ENCODE measurements at places on chromosomes 11 and 22.

- no peak for DNase-seq
Observed at GRCh38 chr11:105767931-105768330, 158.1 kb downstream of the GRIA4 start.

GRCh38 chr11:93501856-93502255 is 41.3 kb downstream of the SMCO4 start:
- no peak for DNase-seq

DNA sequence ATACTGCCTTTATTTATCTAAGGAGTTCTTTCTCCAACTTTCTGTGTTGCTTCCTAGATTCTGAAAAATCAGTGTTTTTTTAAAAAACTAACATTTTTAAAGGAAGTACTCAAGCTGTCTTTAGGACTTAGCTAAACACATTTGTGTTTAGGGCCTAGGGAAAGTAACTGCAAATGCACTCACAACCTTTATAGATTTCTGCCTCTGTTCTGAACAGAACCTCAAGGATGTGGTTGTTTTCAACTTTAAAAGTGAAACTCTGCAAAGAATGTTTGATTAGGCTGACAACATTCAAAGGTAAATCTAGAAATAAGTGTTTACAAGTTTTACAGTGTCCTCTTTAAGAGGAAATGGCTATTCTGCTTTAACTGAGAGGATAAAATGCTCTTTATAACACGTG is 55.4 kb upstream of the CNTN5 start:
- no peak for DNase-seq

DNA sequence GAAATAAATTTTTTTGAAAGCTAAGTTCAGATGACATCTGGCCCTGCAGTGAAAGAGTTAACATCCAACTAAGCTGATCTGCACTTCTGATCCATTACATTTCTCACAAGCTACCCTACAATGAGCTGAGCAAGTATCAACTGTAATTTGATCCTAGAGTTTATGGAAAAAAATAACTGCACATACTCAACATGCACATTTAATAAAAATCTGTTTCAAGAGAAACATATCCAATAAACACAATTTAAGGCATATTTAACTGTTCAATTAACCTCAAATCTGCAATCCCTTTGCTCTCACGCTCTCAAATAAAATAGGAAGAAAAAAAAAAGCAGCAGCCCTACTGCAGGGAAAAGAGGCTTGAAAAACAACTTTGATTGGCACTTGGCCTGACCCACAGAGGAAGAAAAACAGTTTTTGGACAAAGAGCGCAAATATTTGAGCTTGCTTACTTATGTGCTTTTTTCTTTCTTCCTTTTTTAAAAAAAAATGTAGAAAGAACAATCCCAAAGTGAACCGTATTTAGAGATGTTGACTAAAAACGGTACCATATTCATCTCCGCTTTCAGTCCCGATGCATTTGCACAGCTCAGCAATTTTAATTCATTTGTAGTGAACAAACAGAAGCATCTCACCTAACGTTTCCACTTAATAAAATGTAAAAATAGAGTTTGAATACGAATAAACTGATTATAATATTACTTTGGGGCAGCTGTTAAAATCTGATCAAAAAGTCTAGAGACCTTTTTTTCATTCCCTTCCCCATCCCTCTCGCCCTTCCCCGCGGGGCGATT is 1.6 kb downstream of the SESN3 start:
- peak; percentile 28 for DNase-seq

DNA sequence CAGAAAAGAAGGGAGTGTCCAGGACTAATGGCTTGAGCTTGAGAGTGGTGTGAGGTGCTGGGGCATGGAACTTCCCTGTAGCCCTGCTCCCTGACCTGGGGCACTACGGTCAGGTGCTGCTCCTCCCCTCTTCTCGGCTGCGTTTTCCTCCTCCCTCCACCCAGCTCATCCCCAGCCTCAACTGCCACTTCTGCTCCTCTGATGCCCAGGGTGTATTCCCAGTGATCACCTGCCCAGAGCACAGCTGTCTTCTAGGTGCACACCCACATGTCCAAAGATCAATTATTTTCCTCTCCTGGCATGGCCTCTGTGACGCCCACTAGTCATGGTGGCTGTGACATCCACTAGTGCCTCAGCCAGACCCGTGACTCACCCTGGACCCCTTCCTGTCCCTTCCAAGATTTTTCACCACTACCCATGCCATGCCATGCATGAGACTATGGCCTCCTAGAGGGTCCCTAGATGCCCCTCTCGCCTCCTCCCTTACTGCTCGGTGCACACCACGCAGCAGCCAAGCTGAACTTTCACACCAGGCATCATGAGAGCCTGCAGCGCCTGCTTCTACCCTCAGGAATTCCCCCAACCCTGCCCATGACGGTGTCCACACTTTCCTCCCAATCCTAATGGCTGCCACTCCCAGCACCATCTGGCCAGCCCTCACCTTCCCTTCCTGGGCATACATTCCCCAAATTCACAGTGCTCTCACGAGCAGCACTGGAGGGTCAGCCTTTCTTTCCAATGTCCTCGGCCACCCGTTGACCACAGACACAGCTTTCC is 1.9 kb downstream of the P2RX6 start:
- no peak for DNase-seq

DNA sequence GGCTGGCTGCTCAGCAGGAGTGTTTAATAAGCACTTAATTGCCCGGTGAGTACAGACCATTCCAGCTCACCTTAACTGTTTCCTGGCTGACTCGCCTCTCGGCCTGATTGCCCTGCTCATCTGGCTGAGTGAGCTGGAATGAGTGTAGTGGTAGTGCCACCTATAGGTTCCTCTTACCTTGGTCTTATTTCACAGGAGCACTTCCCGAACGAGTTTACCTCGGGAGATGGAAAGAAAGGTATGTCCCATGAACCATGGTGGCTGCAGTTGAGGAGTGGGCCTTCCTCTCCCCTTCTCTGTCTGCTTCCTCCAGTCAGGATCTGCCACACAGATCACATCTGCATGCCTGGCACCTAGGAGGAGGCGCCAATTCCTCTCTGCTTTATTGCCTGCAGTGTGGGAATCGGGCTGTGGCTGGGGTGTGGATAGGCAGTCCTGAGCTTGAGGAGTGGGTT is 26.7 kb downstream of the UPB1 start:
- peak; percentile 91 for DNase-seq

DNA sequence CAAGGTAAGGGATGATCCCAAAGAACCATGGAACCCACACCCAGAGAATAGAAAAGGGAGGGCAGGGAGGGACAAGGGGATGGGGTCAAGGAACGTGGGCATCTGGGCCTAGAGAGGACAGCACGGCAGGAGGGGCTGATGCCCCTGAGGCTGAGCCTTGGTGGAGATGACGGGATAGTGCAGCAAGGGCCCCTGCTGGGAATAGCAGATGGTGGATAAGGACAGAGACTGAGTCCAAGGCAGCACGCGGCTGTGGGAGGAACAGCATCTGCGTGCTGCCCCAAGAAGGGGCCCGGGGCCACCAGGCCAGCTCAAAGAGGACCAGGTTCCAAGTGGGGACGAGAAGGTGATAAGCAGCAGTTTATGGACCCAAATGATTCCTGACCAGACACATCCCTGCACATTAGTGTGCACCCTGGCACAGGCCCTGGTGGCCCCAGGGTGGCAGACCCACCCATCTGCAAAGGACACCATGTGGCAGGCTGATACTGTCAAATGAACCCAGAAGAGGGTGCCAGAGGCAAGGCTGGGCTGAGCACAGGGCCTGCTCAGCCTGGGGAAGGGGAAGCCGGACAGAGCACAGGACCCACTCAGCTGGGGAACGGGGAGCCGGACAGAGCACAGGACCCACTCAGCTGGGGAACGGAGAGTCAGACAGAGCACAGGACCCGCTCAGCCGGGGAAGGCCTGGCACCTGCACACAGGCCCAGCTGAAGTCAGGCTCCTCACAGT is 12.8 kb upstream of the TESMIN start:
- DNase-seq = no peak

- DNase-seq = peak; percentile 69
Observed at GRCh38 chr11:11010624-11011127, 152.8 kb upstream of the ZBED5 start.

- no peak for DNase-seq
Observed at GRCh38 chr11:5324197-5324596, at the start of gene OR51B2. Gene OR51B2, minus strand, starts transcription at chr11:5324297. Its CDS starts 0 bp downstream, at chr11:5324297.

DNA sequence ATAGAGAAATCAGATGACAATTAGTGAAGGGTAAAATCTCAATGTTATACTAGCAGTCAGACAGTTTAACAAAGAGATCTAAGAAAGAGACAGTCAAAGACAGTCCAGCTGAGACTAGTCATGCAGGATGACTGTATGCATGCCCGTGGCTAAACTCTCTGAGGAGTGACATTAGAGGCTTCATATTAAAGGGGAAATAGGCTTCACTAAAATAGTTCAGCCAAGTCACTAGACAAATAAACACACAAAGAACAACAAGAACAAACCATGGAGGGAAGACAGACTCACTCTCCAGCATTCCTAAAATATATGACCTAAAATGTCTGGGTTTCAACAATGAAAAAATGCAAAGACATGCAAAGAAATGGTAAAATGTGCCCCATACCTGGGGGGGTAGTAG is 18.6 kb upstream of the APLNR start:
- DNase-seq = no peak

DNA sequence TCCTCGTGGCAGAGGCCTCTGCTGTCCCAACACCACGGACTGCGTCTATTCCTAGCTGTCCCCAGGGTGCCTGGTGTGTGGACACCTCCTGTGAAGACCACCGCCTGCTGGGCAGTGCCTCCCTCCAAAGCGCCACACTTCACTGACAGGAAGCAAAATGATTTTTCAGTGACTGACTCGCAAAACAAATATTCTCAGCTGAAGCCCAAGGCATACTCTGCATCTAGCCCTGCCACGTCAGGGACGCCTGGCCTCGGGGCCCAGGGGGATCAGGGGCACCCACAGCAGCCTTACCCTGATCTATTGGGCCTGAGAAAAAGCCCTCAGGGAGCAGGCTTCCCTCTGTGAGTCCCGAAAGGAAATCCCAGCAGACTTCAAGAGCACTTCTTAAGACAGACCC is 2.2 kb downstream of the BRD1 start:
- DNase-seq = no peak

DNA sequence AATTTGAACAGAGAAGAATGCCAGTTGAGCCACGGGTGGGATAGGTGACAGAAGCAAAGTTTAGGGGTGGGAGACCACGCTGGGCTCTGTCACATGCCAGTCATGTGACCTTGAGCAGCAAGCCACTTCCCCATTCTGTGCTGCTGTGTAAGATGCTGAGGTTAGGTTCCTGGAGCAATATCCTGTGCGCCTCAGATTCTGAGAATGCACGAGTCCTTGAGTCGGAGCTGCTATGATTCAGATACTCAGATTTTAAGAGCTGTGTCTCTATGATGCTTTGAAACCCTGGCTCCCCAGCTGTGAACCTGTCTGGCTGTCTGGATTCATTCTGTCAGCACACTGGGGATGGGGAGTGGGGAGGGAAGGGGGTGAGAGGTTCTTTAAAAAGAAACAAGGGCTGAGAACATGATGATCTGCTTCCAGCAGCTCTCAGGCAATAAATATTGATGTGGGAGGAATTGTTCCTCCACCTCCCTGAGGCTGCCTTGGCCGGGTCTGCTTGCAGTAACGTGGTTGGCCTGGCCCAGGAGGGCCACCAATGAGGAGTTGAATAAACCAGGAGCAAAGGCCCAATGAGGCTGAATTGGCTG is 24.0 kb downstream of the SLCO2B1 start:
- no peak for DNase-seq

DNA sequence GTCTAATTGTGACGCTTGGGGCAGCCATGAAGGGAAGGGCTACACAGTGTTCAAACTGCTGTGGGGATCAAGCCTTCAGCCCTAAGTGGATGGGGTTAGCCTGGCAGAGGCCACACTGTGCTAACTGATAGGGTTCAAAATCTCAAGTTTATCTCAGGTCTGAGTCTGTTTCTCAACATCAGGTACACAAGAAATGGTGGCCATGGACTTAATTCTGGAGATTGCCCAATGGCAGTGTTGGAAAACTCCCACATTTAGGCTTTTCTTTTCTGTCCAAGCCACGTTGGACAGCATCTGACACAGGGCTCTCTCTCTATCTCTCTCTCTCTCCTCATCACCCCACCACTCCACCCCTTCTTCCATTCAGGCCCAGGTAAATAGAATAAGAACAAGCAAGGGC is 10.9 kb upstream of the DGAT2 start:
- DNase-seq = no peak

GRCh38 chr11:19978668-19979518 is 181.4 kb downstream of the DBX1 start:
- DNase-seq = no peak

- DNase-seq = no peak
Observed at GRCh38 chr11:61975638-61976419, 8.4 kb upstream of the FTH1 start.

DNA sequence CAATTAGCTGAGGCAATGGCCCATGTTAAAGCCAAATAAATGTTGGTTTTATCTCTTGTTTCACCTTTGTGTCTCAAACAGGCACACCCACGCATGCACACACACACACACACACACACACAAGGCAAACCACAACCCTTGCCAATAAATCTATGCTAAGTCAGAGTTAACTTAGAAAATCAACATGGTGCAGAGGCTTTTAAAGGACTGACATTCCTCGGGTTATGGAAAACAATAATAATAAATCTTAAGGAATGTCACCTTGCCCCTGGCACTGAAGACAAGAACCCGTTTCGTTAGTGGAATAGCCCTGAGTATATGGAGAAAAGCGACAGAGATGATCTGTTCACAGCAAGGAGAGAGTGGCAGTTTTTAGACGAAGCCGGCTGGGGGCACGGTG is 326.3 kb downstream of the NTM start:
- no peak for DNase-seq

- DNase-seq = no peak
Observed at GRCh38 chr22:38614332-38615063, 41.7 kb downstream of the FAM227A start.

GRCh38 chr22:21457023-21457787 is 10.0 kb upstream of the TMEM191C start:
- no peak for DNase-seq

DNA sequence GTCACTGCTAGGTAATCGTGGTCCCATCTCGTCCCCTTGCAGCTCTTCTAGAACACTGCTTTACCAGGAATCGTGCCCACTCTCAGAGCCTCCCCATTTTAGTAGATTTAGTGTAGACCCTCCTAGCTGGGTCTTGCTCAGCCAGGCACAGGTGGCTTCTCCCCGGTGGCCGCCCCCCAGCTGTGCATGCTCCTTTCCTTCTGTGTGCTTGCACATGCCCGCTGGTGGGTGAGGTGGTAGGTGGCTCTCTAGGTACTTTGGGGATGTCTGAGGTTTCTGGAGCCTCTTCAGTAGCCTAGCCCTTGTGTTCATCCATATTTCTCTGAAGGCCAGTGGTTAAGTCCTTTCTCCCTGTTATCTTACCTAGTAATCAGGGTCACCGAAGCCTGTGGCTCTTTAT is 5.6 kb downstream of the TUB start:
- no peak for DNase-seq

DNA sequence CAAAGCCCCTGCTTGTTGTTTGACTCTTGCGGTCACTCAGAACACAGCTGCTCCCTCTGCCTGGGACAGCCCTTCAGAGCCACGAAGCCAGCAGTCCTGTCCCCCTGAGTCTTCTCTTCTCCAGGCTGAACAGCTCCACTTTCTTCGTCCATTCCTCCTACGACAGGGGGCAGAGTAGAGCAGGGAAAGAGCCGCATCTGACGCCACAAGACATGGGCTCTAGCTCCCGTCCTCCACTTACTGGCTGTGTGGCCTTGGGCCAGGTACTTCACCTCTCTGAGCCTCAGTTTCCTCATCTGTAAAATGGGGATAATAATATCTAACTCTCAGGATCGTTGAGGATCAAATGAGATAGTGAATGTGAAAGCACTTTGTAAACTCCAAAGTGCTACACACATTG is 29.9 kb downstream of the CHRDL2 start:
- peak; percentile 77 for DNase-seq

GRCh38 chr11:92026664-92027063 is 198.0 kb upstream of the FAT3 start:
- no peak for DNase-seq
